ENCODE measurements at places on chromosomes 4 and X.
A peak's percentile ranks its signal among the peaks of the same experiment; 100 is the strongest.

DNA sequence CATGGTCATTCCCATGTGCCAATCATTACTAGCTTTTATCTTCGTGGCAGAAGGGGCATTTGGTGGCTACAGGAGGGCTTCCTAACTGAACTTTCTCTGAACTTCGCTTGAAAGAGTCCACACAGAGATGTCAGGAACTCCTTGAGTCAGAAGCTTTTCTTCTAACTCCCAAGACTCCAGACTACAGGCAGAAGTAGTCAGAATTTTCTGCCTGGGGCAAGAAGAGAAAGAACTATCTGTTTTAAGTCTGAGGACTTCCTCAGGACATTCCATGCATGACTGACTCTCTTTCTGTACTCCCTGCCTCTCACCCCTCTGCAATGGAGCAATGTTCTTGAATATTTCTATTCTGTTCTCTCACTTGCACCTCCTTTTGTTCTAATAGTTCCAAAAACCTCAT is 170.5 kb upstream of the TBC1D9 start:
- no peak for DNase-seq

GRCh38 chr4:28788929-28789490 is 1928.4 kb downstream of the STIM2 start:
- no peak for DNase-seq

GRCh38 chrX:65610040-65610439 is 57.4 kb upstream of the MSN start:
- peak; percentile 77 for DNase-seq

DNA sequence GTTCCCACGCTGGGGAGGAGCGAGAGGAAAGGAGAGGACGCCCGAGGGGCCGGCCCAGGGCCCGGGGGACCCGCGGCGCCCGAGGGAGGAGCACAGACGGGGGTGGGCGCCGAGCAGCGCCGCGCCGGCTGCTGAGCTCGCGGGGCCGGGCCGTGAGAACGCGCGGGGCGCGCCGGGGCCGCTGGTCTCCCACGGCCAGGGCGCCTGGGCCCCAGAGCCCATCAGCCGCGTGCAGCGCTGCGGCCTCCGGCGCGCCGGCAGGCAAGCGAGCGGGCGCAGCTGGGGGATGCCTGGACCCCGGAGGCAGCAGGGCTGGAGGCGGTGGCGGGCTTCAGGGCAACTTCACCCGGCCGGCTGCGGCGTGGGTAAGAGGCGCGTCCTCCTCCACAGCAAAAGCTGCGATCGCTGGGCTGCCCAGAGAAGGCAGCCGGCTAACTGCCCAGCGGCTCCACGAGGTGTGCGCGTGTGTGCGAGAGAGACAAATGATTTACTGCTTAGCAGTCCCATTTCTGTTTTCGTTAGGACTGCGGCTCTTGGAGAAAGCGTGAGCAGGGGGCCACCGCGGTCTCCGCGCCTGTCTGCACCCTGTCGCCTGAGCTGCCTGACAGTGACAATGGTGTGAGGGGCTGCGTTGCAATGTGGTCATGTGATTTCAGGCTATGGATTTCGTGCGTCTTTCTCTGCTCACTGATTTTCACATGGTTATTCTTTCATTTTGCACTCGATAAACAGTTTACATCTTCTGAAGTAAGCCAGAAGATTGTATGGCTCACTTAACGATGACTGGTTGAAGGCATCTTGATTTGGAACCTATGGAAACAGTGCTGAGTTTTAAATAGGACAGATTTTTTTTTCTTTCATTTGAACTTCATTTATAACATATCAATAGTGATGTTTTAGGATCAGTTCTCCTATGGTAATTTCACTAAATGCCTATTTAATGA is 1.2 kb downstream of the GUCY1A1 start:
- DNase-seq: no peak

- no peak for DNase-seq
Observed at GRCh38 chr4:47313384-47313783, 150.1 kb downstream of the COMMD8 start.

GRCh38 chr4:109607976-109608375 is 47.9 kb downstream of the MCUB start:
- no peak for DNase-seq

DNA sequence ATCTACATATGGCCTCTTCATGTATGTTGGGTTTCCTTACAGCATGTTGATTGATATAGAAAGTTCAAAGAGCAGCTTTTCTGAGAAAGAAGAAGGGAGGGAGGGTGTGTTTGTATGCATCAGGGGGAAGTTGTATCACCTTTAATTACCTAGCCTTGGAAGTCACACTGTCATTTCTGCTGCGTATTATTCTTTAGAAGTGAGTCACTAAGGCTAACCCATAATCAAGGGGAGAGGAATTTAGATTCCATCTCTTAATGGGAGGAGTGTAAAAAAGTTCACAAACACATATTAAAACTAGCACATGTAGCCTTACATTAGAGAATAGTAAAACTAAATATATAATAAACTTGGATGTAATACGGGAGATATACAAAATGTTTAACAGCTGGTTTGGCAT is 86.5 kb upstream of the CBLL2 start:
- DNase-seq: no peak

DNA sequence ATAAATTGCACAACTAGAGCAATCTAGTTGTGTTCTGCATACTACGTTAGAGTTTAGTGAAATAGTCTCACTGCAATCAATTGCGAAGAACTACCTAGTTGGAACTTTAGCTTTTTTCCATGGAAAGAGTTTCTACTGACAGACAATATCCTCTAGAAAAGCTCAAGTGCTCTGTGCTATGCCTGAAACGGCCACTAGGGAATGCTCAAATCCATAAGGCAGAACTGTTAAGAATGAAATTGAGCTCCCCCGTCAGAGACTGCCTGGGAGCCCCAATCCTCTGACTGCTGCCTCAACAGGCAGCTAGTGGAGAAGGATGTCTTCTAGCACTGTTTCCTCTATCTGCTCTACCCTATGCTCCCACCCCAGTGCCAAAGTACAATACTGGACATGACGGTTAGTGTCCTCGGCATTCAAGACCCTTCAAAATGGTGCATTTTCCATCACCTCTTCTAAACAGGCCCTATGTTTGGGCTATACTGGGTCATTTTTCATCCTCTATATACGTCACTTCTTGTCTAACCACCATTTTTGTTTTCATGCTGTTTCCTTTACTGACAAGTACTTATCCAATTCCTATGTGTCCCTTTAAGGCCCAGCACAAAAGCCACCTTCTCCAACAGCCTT is 35.3 kb downstream of the FRMD7 start:
- DNase-seq: no peak

- no peak for DNase-seq
Observed at GRCh38 chr4:99655308-99656081, 2.1 kb downstream of the C4orf54 start.

DNA sequence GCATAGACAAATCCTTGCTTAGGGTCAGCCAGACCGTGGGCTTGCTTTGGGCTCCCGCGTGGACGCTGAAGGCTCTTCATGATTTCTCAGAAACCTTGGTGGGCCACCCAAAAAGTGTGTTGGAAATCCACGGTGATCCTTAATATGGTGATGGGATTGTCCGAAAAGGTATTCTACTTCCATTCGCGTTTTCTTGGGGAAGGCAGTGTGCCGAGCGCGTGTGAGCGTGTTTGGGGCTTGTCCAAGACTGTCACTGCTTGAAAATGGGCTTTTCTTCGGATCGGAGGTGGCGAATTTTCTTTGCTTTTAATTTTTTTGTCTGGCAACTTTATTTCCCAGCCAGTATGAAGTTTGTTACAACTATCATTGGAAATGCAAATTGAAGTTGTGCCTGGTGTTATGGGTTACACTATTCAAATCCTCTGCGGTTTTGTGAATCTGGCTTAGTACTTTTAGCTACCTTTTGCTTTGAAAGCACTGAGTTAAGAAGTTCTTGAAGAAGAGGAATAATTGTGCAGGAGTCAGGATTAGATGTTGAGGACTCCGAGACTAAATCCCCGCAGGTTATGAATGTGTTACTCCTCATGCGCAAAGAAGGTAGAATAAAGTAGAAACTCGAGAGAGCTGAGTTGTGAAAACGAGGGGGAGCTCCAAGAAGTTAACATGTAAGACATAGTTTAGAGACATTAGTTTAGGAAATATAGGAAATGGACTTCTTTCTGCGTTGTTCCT is 3.2 kb downstream of the SPRY1 start:
- no peak for DNase-seq

DNA sequence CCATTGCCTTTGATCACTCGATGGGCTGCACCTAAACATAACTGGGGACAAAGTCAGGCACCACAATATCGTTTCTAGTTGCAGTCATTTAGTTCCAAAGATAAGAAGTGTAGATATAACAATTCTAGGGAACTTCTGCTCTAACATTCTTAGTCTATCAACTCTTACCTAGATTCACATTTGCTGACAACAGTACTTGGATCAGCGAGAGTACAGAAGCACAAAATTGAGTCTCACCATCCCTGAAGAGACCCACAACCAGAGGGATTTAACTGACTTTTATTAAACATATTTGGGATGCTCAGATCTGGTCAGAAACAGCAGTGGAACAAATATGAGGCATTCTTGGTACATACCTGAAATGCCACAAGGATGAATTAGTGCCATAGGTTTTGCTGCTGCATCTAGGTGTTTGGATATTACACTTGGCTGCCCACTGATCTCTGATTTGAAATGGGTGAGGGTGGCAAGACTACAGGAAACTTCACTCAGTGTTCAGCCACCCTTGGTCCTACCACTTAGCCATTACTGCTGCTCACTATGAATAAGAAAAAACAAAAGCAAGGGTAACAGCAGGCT is 28.9 kb upstream of the HUWE1 start:
- no peak for DNase-seq

- DNase-seq: no peak
Observed at GRCh38 chrX:15356444-15356843, 21.1 kb upstream of the PIGA start.

DNA sequence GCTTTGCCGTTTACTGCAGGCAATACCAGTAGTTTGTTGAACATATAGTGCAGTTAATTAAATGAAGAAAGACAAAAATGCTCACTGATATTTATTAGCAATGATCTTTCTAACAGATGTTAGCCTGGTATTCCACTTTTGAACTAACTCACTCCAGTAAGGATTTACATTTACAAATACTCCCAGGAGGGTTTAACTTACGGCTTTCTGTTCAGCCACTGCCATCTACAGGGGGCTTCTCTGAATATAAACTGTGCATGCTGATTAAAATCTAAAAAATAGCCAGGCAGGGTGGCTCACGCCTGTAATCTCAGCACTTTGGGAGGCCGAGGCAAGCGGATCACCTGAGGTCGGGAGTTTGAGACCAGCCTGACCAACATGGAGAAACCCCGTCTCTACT is 2.2 kb upstream of the SRD5A3 start:
- no peak for DNase-seq

- DNase-seq: no peak
Observed at GRCh38 chr4:141133999-141134995, 1.0 kb upstream of the RNF150 start.

- no peak for DNase-seq
Observed at GRCh38 chrX:54064564-54064963, 20.3 kb upstream of the PHF8 start.

DNA sequence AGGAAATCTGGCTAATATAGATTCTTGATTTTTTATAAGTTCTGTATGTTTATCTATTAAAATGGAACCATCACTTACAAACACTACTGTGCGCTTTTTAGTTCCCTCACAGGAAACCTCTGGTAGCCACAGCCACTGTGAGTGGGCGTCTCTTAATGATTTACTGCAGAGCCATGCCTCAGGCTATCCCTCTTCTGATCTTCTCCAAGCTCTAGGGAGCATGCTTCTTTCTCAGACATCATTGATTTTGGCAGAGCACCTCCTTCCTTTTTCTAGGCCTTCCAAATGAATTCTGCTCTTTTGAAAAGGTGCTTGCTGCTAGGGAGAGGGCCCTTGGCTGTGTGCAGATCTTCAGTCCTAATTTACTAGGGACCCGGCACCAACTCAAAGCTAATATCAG is 61.1 kb upstream of the STS start:
- DNase-seq: no peak

- DNase-seq: no peak
Observed at GRCh38 chr4:38241541-38241940, 281.3 kb downstream of the PTTG2 start.

DNA sequence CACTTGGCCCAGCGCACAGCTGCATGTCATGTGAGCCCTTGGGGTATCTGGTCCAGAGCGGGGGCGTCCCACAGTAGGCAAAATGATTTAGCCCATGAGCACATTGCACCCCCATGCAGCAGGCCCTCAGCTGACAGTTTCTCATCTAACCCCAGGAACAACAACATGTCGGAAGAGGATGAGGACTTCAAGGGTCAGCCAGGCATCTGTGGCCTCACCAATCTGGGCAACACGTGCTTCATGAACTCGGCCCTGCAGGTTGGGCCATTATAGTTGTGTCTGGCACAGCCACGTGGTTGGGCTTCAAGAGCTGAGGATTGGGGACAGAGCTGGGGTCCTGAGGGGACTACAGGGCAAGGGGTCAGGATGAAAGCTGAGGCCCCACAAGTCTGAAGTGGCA is 7.8 kb downstream of the USP11 start:
- no peak for DNase-seq

- peak; percentile 71 for DNase-seq
Observed at GRCh38 chrX:96425200-96425599, 259.4 kb upstream of the DIAPH2 start.

DNA sequence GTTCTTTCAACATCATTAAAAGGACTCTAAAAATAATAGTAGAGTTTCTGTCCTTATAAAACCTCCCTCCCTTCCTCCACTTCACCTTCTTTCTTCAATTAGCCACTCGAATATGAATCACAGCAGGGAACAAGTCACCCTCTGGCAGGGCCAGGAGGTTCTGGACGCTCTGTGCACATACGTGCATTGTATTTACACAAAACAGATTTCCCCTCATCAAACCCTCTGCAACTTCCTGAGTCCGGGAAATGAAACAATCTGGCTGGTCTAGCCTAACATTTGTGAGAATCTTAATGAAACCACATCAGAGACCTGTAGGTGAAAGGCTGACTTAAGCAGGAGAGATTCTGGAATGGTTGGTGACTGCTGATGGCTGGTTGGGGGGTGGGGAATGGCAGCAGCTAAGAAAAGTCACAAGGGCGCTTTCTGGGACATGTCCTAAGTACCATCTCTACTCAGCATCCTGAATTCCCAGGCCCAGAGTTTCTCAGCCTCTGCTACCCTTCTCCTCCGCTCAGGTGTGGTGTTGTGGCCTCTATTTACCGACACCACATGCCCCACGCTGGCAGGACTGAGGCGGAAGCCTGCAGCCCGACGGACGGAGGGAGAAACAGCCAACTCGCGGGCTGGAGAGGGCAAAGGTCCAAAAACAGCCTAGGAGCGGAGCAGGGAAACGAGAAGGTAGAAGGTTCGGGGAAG is 1.0 kb downstream of the ZDHHC9 start:
- DNase-seq: no peak
